ENCODE measurements at places on chromosomes 12 and 14.
A peak's percentile ranks its signal among the peaks of the same experiment; 100 is the strongest.

GRCh38 chr12:65306366-65307168 is 28.1 kb downstream of the MSRB3 start:
- peak; percentile 70 for DNase-seq

- DNase-seq, result no peak
Measured at GRCh38 chr12:80791863-80792262, 75.2 kb downstream of the MYF5 start.

- no peak for DNase-seq
Measured at GRCh38 chr12:27064397-27065342, 17.7 kb downstream of the C12orf71 start.

GRCh38 chr12:27975222-27976136 is 2.9 kb upstream of the PTHLH start:
- peak; percentile 71 for DNase-seq

GRCh38 chr14:31777312-31777711 is 216.1 kb downstream of the NUBPL start:
- DNase-seq, result no peak

DNA sequence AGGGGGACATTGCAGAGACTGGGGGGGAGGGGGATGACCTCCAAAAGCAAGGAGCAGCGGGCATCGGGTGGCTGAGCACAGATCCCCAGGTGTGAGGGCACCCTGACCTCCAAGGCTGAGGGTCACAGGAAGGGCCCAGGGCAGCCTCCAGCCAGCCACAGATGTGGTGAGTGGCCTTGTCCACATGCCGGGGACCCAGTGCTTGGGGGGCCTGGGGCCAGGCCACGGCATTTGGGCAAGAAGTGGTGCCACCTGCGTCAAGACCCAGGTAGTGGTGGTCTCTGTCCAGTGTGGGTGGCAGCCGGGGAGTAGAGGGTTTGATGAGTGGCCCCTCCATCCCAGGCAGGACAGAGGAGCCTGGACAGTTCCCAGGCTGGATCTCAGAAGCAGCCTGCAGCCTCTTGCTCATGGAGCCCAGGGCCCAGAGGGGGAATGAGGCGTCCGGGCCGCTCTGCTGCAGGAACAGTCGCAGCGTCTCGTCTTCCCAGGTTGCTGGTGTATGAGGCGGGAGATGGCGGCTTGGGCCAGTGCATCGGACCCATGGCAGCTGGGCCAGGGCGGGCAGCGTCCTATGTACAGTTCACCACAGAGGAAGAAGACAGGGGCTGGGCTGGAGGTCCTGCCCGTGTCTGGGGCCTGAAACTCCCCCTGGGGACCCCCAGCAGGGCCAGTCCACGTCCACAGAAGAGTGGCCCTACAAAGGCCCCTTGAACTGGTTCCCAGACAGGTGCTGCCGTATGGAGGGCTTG is 33.5 kb downstream of the CCNK start:
- DNase-seq, result no peak

- peak; percentile 23 for DNase-seq
Measured at GRCh38 chr12:93970900-93971688, 177.3 kb upstream of the PLXNC1 start.

GRCh38 chr12:67431411-67432020 is 162.4 kb downstream of the CAND1 start:
- peak; percentile 30 for DNase-seq

GRCh38 chr12:53122961-53123468 is 19.7 kb downstream of the SOAT2 start:
- DNase-seq, result no peak

DNA sequence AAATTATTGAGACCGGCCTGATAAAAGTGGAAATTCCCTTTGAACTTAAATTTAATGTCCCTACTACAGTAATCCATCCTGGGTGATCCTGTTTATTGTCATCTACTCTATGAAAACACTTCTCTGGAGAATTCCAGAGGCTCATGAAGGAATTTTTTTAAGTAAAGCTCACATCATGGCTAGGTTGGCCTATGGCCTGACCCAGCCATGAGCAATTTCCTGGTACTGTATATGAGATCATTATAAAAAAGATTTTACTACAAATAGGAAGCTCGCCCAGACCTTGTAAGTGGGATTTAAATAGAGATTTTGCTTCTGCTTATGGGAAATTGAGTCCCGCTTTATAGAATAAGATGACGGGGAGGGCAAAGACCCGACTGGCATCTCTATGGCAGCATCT is 215.5 kb downstream of the DPF3 start:
- DNase-seq, result peak; percentile 51

- no peak for DNase-seq
Measured at GRCh38 chr12:121238604-121239350, 28.8 kb downstream of the P2RX4 start.
